ENCODE measurements at places on chromosomes 6 and 20.

DNA sequence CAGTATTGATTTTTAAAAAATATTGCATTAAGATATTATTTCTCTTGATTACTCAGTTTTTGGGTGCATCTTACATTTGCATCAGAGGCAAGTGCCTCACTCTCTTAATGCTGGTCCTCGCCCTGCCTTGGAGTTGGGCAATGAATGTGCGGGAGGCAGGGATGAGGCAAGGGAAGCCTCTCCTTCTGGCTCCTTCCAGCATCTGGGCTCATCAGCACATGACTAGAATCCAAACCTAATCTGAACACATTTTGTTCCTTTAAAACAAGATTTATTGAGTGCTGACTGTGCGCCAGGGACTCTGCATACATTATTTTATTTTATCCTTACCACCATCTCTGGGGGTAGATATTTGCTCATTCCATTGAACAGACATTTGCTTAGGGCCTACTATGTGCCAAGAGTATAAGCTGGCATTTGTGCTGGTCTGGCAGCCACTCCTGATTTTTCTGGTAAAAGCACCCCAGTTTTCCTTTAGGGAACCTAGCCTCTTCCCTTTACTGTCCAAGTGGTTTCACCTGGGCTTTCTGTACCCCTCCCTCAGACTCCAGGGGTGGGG lies 71.9 kb upstream of the ZNFX1 start:
- no peak for DNase-seq

DNA sequence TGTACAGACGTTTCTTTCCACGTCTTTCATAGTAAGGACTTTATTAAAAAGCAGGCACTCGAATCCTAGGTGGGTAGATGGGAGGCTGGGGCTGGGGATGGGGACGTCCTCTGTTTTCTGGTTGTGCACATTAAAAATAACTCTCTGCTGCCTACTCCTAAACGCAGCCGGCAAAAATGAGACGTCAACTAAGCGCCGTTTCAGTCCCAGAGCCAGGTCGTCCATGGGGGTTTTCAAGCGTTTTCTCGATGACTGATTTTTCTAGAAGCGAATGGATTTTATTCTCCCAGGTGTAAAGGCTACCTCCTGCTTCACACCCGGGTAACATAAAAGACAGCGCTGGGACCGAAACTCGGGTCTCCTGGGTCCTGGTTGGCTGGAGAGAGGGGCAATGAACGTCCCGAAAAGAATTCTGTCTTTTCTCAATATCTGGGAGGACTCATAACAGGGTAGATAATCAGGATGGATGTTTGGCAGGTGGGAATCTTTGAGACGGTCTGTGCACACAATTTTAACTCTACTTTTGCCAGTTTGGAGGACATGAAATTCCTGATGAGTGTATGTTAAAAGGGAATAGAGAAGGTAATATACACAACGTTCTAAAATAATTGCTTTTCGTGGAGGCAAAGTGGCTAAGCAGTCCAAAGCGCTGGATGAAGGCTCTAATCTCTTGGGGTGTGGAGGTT lies 25.2 kb downstream of the GPX6 start:
- DNase-seq: no peak

- DNase-seq: no peak
Measured at GRCh38 chr6:163620670-163621330, 206.3 kb downstream of the QKI start.

DNA sequence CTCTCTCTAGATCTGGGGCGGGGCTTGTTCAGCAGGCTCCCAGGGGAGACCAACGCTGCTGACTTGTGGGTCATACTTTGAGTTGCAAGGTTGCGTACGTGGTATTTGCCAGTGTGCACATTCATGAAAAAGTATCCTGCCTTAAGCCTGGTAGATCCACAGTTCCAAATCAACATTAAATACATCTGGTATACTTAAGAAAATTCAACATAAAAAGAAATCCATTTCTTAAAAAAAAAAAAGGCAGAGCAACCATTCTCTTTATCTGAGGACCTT lies 81.4 kb downstream of the SLC22A3 start:
- DNase-seq: no peak
